ENCODE measurements at places on chromosomes 5 and 9.

GRCh38 chr5:107455111-107455544 lies 215.6 kb downstream of the EFNA5 start:
- DNase-seq, result no peak

DNA sequence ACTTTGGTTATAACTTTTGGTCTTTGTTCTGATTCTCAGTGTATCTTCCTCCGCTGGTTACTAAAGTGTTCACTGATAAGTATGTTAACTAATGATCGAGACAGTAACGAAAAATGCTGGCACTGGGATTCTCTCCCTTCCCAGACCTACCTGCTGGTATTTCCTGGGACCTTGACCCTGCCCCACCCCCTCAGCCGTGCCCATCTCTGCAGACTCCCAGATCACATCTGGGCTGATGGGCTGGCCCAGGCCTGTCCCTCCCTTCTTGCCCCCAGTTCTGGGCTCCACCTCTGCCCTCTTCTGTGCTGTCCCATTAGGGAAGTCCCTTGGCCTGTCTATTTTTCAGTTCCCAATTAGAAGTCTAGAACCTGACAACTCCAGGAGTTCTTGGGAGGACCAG lies 46.9 kb downstream of the NEURL1B start:
- no peak for DNase-seq

DNA sequence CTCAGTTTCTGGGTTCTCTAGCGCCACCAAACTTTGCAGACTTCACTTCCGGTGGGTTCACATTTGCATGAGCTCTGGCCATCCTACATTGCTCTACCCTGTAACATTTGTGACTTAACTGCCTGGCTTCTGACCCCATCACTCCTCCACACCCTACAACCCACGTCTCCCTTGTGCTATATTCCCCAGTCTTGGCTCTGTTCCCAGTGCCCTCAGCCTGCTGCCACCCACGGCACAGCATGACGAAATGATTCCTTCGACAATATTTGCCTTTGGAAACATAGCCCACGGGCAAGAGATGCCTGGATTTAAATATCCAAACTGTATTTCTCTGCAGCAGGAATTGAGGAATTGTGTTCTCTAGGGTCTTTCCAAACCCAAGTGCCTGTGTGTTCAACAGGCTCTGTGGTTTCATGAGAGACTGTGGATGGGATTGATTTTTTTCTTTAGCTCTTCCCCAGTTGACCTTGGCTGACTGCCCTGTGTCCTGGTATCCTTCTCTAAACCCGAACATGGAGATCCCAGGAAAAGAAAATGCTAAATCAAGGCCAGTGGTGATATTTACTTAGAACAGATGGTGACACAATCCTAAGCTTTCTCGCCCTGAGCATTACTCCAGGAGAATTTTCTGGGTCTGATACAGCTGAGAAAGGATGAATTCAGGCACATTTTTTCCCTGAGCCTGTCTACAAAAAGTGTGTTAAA lies 44.4 kb upstream of the GRIA1 start:
- no peak for DNase-seq

DNA sequence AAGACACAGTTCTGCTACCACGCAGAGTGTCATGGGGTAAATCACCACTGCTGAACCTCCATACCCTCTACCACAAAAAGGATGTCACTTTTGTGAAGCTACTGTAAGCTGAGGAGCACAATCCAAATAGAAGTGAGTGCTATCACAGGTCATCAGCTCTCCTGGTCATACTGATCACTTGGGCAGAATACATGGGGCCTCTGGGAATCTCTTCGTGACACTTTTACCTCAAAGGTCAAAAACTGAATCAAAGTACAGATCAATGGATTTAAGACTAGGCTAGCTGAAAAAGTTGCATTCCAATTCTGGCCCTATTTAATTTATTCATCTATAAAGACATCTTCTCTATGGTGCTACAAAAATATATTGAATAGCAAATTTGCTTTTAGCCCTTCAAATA lies 115.5 kb downstream of the MPDZ start:
- DNase-seq, result no peak

GRCh38 chr9:22165144-22165543 lies 156.0 kb upstream of the CDKN2B start:
- no peak for DNase-seq

DNA sequence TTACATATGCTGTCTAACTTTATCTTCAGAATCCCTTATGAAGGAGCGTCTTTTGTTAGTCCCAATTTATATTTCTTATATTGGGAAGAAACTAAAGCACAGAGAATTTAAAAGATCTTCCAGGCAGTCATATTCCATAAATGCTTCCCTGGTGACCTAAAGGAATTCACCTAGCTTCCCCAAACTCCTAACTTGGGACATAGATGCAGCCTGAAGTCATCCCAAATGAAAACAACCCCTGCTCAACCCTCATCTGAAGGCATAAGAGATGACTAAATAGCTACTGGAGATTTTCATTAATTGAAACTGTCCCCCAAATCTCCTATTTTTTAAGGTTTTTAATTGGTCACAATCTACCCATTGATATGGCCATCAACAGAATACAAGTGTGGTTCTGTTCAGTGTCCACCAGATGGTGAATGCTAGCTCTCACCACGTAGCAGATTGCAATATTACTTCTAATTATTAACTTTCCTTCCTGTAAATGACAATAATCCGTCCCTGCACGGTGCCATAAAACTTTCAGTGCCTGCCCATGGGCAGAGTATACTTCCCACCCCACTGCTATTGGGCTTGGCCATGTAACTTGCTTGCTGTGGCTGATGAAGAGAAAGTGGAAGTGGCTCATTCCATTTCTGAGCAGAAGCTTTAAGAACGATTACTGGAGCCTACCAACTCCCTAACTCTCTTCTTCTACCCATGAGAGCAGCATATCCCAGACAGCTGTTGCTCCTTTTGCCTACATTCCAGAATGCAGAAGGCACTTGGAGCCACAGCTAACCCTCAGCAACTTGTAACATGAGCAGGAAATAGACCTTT lies 18.7 kb downstream of the PRUNE2 start:
- DNase-seq, result no peak

GRCh38 chr5:5139777-5140478 lies at the start of gene ADAMTS16:
Gene ADAMTS16 (plus strand): TSS chr5:5140330. CDS start chr5:5140468, 138 bp downstream.
- DNase-seq, result no peak

GRCh38 chr5:104456122-104456521 lies 893.5 kb upstream of the NUDT12 start:
- no peak for DNase-seq

- no peak for DNase-seq
Observed at GRCh38 chr5:147455822-147456450, 53.9 kb downstream of the DPYSL3 start.

DNA sequence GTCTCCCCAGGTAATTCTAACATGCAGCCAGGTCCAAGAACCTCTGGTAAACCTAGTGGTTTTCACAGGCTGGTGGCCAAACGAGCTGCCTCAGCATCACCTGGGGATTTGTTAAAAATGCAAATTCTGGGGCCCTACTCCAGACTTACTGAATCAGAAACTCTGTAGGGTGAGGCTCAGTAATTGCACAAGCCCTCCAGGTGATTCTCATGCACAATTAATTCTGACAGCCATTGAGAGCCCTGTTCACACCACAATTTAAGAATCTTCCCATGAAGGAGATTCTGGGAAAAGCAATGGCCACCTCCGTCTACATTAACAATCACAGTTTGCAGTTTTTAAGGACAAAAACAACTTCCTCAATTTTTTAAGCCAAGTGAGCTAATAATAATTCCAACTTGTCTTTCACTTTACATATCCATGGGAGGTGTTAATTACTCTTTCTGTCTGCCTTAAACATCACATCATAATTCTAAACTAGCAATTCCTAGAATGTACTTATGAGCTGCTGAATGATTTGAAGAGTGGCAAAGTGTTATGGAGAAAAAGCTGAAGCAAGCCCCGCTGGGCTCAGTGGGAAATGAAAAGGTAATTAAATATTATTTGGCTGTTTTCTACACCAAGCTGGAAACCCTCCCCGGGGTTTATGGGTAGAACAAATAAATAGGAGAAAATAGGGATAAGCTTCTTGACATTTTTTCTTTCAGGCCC lies 70.0 kb downstream of the GLDC start:
- no peak for DNase-seq

- no peak for DNase-seq
Observed at GRCh38 chr5:1827886-1828397, 26.7 kb downstream of the NDUFS6 start.

DNA sequence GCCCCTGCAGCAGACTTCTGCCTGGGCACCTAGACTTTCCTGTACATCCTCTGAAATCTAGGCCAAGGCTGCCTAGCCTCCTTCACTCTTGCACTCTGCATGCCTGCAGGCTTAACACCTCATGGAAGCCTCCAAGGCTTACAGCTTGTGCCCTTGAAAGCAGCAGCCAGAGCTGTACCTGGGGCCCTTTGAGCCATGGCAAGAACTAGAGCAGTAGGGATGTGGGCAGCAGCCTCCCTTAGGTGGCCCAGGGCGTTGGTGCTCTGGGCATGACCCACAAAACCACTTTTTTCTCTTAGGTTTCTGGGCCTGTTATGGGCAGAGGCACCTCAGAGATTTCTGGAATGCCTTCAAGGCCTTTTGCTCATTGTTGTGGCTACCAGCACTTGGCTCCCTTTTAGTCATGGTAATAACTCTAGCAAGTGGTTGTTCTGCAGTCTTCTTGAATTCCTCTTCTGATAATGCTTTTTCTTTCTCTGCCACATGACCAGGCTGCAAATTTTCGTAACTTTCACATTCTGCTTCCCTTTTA lies 606.2 kb downstream of the TLE4 start:
- no peak for DNase-seq

- no peak for DNase-seq
Observed at GRCh38 chr5:134490925-134491271, 34.6 kb upstream of the JADE2 start.

- DNase-seq, result no peak
Observed at GRCh38 chr5:72064801-72065570, 42.3 kb upstream of the MAP1B start.

DNA sequence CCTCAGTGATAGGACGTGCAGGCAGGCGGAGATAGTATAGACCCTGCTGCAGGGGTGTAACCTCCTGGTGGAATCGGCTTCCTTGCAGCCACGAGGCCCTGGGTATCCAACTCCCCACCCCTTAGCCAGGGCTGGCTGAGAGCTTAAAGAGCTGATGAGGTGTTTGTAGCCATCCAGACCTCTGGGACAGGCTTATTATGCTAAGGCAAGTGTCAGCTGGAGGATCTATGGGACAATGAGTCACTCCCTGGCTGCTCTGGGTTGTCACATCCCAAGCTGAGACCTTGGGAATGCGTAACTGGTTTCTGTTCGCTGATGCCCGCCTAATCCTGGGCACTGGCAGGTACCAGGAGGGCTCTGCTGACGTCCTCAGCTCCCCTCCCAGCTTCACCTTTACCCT lies 38.9 kb downstream of the DAB2IP start:
- DNase-seq, result no peak

GRCh38 chr5:10699987-10700386 lies 61.0 kb downstream of the DAP start:
- no peak for DNase-seq

DNA sequence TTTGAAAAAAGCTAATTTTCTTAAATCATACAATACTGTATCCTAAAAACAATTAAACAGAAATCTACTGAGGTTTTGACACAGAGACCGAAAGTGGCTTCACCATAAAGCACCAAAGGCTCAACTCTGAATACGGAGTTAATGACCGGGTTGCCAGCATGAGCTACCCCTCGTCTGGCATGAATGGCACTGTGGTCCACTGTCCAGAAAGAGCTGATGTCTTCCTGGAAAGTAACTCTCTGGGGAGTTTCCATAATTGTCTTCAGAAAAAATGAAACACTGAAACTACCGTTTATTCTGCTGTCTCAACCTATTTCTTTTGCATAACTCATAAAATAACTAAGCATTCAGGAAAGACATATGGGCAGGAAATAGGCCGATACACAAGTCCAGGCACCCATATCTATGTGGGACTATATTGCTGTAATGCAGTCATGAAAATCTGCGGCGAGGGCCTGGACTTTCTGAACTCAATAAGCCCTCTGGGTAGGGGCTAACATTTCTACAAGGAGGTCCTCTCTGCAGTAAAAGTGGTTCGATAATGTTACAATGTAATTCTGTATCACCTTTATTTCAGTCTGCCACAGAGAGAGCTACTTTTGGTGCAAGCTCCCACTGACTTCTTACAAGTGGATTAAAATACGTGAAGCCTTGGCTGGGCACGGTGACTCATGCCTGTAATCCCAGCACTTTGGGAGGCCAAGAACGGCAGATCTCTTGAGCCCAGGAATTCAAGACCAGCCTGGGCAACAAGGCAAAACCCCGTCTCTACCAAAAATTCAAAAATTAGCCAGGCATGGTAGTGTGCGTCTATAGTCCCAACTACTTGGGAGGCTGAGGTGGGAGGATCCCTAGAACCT lies 52.4 kb downstream of the ANKH start:
- no peak for DNase-seq

DNA sequence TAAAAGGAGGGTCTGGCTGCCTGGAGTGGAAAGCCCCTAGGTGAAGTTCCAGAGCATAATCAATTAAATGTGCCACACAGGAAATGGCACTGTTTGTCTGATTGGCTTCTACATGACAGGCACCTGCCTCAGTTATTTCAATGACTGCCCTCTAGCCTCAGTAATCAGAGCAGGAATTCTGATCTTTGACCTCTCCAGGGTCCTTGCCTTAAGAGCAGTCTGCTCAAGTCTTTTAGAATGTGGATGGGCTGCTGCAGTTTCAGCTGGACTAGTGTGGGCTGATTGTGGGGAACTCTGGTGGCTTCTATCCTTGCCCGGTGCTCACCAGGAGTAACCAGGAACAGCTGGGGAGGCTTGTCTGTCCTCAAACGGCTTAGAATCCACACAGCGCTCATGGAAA lies 98.9 kb downstream of the LIX1 start:
- DNase-seq, result no peak

- no peak for DNase-seq
Observed at GRCh38 chr9:113656771-113657670, 193.5 kb downstream of the RGS3 start.

DNA sequence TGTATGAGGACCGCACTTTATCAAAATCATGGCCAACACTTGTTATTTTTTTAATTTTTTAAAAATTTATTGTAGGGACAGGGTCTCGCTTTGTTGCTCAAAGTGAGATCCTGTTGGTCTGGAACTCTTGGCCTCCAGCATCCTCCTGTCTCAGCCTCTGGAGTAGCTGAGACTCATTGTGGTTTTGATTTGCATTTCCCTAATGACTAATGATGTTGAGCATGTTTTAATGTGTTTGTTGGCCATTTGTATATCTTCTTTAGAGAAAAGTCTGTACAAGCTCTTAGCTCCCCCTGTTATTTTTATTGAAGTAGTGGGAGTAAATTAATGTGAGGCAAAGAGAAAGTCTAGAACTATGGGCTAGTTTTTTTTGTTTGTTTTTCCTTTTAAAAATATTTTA lies 1.6 kb upstream of the RPS6 start:
- no peak for DNase-seq

- no peak for DNase-seq
Observed at GRCh38 chr5:148446611-148447010, 62.9 kb downstream of the FBXO38 start.

- no peak for DNase-seq
Observed at GRCh38 chr9:31005086-31005665, 1379.3 kb upstream of the ACO1 start.

DNA sequence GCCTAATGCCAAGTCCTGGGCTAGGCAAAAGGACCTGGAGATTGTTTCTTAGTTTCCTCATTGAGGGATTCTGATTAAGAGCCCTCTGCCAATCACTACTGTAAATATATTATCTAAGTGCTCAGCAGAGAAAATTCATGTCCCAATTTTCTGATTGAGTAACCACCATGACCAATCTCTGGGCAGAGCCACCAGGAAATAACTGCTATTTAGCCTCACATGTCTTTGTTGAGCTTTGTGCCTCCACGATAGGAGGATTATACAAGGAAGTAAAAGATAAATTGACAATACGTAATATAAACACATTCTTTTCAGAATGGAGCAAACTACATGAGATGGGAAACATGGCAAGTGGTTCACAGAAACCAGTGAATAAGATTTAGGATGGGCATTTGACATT lies 396.1 kb upstream of the PAPPA start:
- no peak for DNase-seq

All from NCI-H1930 (cell line).